Stimulated activated CD4-positive, alpha-beta T cell treated with anti-CD3 and anti-CD28 coated beads, Interleukin-1b, Interleukin-23, amount 100 ng/mL, for 1 hour (primary cell): ENCODE measurements at places on chromosomes 2 and 18.

DNA sequence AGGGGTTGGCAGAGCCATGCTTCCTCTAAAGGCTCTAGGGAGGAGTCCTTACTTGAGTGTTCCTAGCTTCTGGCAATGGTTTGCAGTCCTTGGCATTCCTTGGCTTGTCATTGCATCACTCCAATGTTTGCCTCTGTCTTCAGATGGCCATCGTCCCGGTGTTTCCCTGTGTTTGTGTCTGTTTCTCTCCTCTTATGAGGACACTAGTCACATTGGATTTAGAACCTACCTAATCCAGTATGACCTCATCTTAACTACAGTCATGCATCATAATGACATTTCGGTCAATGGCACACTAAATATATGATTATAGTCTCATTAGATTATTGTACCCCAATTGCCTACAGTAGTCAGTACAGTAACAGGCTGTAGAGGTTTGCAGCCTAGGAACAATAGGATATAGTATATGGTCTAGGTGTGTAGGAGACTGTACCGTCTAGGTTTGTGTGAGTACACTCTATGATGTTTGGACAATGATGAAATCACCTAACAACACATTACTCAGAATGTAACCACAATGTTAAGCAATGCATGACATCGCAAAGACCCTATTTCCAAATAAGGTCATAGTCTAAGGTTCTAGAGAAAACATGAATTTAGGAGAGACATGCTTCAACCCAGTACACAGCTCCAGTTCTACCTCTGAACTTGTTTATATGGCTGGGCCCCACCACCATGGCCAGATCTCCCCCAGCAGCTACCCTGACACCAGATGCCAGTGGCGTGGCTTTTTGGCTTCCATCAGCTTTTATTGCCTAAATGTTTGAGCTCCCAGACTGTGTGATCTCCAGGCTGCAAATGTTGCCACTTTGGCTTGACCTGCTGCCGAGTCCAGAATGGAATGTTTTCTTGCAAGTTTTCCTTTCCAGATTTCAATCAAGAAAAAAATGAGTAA lies 22.1 kb downstream of the SRD5A2 start:
- no peak for DNase-seq

GRCh38 chr2:38248255-38248654 lies 128.8 kb downstream of the ATL2 start:
- no peak for DNase-seq

DNA sequence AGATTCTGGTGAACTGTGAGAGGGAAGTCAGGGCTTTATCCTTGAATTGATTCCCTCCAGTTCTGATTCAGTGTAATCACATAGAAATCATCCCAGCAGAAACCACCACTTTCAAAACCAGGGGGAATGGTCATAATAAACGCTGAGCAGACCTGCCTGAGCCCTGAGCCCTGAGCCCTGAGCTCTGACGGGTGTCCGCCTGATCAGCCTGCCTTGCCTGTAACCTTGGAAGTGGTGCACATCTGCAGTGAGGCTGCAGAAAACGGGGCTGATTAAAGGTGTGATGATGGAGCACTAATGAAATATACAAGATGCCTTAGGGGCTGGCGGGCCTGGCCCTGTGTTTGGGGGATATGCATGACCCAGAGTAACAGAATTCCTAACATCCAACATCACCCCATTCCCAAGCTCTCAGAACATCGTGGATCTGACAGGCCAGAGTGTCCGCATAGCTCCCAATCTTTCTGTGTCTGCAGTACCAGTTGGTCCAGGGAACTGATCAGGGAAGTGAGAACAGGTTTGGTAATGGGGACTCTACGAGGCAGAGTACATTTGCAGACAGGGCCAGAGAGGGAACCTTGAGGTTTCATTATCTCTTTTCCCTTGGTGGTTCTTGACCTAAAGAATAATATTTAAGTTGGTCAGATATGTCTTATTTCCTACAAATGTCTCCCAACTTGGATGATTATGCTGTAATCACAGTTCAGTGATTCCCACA lies 37.8 kb downstream of the KCTD18 start:
- no peak for DNase-seq

DNA sequence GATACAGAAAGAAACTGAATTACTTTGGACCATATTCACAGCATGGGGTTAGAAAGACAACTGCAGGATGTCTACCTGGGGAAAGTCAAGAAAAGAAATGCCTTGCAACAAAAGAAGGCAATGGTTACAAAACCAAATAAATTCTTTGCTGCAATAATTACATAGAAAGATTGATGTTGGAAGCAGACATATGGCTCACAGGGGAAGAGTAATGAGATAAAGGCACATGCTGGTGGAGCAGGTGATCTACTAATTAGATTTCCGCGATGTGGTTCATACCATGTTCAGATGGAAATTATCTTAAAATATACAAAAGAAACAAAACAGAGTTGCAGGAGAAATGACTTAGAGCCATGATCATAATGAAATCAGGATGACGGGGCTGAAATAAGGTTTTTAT lies 718.8 kb upstream of the PKDCC start:
- DNase-seq: no peak

DNA sequence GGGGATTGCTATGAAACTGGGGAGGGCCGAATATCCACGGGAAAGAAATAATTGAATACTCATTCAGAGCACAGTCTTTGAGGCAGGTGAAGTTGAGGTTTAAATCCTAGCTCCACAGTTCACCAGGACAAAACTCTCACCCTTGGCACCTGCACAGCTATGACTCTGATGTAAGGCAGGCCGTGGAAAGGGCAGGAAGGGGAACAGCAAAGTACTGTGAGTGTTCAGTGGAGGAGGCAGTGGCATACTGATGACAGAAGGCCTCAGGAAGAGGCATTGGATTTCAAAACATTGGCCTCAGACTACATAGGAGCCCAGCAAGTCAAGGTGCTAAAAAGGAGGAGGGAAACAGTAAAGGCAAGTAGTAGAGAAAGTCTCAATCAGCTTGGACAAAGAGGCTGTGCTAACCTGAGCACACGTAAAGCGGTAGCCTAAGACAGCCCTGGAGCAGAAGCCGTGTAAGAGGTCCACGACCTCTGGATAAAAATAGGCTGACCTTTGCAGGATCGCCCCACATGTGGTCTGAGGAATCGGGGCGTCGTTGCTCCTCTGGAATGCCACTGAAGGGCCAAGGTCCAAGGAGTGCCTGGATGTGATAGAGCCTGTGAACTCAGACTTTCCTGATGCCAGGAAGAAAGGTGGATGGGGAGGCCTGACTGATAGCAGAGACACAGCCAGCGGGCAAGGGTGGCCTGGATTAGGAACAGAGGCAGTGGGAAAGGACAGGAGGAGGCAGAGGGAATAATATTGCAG lies 243.6 kb downstream of the PID1 start:
- DNase-seq: no peak

DNA sequence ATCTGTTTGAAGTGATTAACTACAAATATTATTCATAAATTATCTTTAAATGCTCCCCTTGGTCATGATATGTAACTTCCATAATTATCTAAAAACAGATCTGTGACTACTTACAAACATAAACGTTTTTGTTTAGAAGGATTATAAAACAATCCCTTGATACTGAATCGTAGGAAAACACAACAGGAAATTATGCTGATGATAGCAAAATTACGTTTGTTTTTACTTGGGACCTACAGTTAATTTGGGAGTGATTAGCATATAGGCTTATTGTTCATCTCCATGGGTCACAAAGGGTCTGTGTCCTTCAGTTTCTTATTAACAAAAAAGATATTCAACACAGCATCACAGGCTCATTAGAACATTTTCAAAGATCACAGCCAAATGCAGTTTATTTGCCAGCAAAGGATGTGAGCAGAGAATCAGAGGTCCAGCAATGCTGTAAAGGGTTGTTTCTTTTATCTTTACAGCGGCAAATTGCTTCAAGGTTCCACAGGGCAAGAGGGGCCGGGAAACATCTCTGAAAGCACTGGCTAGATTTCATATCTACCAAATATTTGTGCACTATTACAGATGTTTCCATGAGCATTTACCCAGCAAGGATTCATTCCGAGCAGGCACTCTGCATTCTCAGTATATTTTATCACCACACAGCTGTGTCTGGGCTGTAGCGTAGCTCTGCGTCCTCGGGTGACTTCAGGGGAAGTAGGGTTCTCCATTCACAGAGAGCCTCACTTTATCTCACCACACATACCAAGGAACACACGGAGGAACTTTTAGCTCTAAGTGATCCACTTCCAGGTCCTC lies 4.1 kb downstream of the CCDC195 start:
- DNase-seq: no peak
